ENCODE measurements at places on chromosomes 7 and 10. TPM values are rescaled to one million over a fixed set of nuclear protein-coding genes. Genes with fewer than 3 reads are reported as not detected.

DNA sequence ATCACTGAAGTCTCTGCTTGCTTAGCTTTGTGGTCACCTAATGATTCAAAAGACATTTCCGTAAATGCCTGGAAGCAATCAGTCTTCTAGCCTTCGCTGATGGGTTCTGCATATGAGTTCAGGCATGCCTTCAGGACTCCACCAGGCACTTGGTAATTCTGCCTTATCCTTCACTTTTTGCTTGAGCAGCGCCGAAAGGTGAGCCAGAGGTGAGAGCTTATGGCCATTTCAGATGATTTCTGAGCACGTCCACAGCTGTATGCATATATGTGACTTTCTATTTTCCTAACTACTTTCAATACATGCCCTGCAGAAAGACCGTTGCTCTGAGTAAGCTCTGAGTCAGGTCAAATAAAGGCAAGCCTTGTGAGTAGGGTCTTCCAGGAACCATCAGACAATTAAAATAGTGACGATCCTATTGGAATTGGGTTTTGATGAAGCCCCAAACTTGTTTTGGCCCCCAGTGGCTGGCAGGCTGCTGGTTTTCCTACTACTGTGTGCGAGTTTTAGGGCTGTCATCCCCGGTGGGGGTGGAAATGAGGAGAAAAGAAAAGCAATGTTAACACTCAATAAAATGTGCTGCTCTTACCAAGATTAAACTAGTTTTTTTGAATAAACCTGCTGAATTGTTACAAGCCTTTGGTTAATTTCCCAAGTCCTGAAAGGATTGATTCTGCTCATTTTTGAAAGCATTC lies 154.4 kb upstream of the AKR1E2 start:
- no peak for DNase-seq

DNA sequence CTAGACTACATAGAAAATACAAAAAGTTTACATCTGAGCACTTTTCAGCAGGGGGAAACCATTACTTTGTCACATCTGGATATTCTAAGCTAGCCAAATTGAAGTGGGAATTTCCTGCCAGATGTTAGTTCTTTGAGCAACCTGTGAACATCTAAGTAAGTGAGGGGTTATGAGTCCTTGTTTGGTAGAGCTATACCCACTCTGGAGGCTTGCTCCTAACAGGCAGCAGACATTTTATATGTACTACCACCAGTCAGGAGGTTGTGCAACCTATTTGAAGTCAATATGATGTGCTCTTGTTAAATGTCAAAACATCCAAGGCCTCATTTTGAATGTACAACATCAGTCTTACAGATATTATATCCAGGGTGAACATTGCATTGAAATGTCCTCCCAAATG lies 143.3 kb upstream of the KAT6B start:
- no peak for DNase-seq

GRCh38 chr10:126425489-126426065 lies 37.3 kb upstream of the ADAM12 start:
- DNase-seq, result no peak

The INHBA gene
- 20.2 TPM for total RNA-seq

The NEBL gene
- 0.44 TPM for total RNA-seq

Data from glomerular endothelial cell (primary cell).